ENCODE measurements at places on chromosomes 3 and 15.

- DNase-seq = no peak
Observed at GRCh38 chr3:177379045-177379444, 181.8 kb upstream of the TBL1XR1 start.

DNA sequence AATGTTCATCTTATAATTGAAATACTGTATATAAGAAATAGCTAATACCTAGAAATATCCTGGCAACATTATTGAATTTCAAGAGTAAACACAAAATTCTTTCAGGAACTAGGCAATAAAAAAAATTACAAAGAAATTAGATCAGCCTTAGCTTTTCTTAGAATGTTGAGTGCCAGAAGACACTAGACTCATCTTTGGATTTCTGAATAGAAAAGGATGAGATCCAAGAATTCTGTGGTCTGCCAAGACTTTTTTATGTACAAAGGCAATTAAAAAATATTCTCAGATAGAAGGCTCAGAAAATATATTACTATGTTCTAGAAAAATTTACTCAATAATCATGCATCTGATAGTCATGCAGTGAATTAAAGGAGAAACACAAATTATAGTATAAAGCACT, 294.5 kb upstream of the CDIN1 start:
- no peak for DNase-seq

- no peak for DNase-seq
Observed at GRCh38 chr15:93341164-93341563, 252.2 kb upstream of the RGMA start.

DNA sequence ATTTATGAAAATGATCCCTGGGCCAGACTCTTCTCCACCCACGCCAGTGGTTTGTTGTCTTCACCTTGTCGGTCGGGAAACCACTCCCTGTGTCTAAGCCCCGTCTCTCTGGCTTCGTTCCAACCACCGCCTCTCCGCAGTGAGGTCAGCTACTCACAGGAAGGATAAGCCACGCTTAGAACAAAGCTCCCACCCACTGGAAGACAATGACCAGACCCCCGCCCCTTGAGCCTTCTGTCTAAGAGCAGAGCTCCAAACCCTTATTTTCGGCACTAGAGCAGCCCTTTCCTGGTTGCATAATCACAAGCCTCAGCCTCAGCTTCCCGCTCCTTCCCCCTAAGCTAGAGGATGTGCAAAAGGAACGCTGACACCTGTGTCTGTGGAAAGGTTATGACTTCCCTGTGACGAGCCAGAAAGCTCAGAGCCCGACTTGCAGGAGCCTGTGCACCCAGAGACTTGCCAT, 114.9 kb upstream of the MEF2A start:
- DNase-seq = peak; percentile 61

DNA sequence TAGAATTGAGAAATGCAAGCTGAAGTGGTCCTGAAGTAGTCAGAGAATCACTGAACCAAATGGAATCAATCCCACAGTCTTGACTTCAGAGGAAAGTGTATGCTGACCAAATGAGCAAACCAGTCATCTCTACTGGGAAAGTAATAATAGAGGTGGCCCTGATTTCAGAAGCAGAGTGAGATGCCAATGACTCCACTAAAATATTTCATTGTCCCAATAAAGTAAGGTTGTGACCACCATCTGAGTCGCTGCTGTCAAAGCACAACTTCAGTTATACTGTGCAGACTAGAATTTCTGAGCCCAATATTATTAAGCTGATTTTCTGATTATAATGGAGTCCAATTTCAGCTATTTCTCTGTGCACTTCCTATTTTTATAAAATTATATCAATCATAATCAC, 334.4 kb upstream of the THBS1 start:
- DNase-seq = no peak

DNA sequence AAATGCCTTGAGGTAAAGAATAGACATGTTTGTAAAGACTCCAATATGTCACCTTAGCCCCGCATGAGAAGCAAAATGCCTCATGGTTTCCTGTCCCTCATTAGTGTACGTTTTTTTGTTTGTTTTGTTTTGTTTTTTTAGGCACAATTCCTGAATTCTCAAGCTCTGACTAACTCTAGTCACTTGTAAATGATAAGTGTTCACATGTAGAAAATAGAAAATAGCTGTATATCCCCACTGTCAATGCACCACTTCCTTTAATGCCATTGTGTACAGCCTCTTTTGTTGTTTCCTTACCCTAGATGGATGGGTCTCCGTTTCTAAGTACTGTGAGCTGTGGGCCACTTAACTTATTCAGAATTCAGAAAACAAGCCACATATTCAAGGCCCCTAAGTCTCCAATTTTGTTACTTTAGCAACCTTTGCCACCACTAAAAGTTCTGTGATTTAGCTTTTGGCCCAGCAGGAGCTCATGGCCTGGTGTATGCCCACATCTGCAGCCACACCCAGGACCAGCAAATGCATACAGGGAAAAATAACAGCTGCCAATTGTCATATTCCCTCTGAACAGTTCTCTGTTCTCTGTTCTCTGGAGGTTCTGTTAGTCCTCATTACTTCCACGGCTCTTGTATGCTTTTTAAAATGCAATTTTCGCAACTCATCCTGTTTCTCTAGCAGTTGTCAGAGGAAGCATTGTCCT, 655.5 kb downstream of the GBE1 start:
- no peak for DNase-seq

- no peak for DNase-seq
Observed at GRCh38 chr3:166274351-166275023, 437.3 kb upstream of the BCHE start.

GRCh38 chr3:51434746-51435327, 43.8 kb downstream of the RBM15B start:
- peak; percentile 68 for DNase-seq

- DNase-seq = no peak
Observed at GRCh38 chr3:46942481-46943236, 33.9 kb downstream of the CCDC12 start.

DNA sequence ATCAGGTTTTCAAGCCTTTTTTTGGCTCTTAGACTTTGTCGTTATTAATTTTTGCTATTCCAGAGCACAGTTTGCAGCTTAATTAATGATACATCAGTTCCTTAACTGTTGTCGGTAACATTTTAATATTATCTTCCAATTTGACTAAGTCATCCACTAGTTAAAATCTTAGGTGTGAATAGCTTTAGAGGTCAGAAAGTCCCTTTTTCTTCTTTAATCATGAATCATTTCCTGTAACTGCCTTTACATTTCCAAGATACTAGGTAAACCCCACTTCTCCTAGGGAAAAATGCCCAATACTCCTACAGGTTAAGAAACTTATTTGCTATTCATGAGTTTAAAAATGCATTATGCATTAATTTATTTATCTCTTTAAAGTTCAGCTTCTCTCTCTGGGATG, 260.9 kb upstream of the CFAP20DC start:
- DNase-seq = peak; percentile 12

DNA sequence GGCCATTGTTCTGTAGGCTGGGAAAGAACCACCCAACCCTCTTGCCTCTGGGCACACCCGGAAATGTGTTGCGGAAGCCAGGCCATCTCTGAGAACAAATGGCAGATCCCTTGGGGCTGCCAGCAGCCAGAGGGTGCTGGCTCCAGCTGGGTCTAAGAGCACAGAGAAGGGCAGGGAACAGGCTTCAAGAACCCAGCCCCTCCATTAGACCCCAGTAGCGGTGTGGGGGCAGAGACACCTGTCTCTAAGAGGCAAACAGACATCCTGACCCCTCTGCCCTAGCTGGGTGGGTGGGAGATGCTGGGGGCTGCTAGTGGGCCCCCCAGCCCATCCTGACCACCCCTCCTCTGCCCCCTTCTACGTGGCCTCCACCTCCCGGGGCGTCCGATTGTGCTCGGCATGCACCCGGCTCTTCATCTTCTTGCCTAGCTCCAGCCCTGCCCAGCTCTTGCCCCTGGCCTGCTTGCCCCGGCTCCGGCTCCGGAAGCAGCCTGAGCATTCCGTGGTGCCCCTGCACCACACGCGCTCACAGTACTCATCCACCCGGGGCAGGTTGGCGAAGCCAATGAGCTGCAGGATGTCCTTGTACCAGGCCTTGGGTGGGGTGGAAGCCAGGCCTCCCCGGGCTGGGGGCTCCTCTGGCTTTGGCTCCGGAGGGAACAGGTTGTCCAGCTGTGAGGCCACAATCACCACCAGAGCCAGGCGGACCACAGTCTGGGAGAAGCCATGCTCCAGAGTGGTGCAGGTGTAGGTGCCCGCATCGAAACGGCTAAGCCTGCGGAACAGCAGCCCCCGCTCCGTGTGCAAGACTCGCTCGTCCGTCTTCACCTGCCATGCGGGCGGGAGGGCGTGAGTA, 9.4 kb downstream of the SEMA3G start:
- no peak for DNase-seq

GRCh38 chr15:64731012-64731804, 44.2 kb downstream of the RBPMS2 start:
- peak; percentile 88 for DNase-seq

- DNase-seq = no peak
Observed at GRCh38 chr3:151035072-151035471, 50.4 kb upstream of the MED12L start.

GRCh38 chr15:57111002-57111401, 192.6 kb downstream of the TCF12 start:
- no peak for DNase-seq

DNA sequence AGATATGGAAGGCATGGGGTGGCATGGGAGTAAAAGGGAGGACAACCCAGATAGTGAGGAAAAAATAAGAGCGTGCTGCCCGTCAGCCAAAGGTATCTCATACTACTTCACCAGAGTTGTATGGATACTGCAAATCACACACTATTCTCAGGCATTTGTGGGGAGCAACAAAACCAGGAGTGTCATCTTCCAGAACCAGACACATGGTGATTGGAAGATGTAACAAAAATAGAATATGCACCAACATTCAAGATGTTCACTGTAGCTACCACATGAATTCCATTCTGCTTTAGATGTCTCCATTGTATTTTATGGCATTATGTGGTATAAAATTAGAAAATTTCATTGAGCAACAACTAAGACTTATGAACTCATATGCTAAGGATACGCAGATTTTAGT, 34.9 kb downstream of the CD47 start:
- no peak for DNase-seq

- no peak for DNase-seq
Observed at GRCh38 chr3:119751423-119751822, 30.5 kb upstream of the NR1I2 start.

GRCh38 chr3:13543253-13543652, 5.7 kb upstream of the FBLN2 start:
- no peak for DNase-seq

DNA sequence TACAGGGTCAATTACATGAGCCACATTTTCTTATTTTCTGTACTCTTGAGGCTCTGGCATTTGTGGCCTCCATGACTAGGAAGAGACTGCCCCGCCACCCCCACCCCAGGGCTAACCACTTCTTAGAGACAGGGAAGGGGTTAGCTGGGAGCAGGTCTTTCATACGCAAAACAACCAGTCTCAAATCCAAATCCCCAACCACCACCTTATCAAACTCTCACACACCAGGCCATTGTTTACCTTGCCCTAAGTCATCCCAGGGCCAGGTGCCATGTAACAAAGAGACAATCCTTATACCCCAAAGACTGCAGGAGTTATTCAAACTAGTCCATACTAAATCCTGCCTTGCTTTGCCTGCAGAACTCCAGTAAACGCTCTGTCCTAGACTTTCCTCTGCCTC, 77.8 kb downstream of the B3GNT5 start:
- DNase-seq = no peak

DNA sequence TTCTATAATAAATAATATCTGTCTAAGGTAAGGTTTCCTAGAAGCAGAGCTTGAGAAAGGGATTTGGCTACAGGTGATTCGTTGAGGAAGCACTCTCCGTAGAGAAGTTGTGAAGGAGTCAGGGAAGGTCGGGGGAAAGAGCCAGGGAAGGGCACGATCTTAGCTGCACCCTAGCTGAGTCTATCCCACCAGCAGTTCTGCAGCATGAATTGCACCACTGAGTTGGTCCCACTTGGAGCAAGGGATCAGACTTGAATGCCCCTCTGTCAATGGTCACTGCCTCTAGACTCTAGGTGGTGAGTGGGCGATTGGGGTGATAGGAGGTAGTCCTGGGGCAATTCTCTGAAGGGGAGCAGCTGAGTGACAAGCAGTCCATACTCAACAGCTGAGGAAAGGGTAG, 13.5 kb downstream of the TMC3 start:
- no peak for DNase-seq

GRCh38 chr15:52331490-52332240, 36.1 kb upstream of the MYO5C start:
- peak; percentile 90 for DNase-seq
